ENCODE measurements at places on chromosomes 2 and 18.

DNA sequence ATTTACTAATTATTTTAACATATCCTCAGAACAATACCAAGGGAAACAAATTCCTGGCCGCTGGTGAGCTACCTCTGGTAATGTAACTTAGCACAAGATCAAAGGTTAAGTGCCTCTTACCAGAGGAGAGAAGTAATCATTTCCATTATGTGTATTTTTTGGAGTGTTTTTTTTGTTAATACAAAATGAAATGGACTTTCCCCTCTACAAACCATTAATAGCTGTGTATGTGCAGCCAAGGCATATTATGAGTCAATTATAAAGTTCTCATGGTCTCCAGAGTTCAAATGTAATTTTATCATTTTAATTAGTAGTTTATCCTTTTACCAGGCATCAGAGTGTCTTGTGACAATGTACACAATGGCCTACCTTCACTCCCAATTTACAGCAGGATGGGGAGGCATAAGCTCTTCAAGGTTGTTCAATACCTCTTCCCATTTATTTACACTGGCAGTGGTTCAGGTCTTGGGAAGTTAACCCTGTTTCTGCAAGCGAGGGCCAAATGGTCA is 242.2 kb downstream of the TGIF1 start:
- H3K36me3 ChIP-seq: no peaks in the 10 kb centered on the region
- H3K4me1 ChIP-seq: no peaks in the 10 kb centered on the region
- H3K4me3 ChIP-seq: no peak overlapping the region

GRCh38 chr2:235098736-235099494 is 147.1 kb downstream of the SH3BP4 start:
- DNase-seq: no peak
- H3K4me3 ChIP-seq: no peak overlapping the region
- H3K27ac ChIP-seq: no peak overlapping the region
- H3K4me1 ChIP-seq: peaks cover 35% of the 10 kb centered on the region

GRCh38 chr18:45664824-45665763 is 49.8 kb downstream of the SLC14A2 start:
- peak; percentile 68 for DNase-seq
- no peaks in the 10 kb centered on the region for H3K27me3 ChIP-seq
- H3K27ac ChIP-seq: peak overlapping the region; percentile 93
- peaks cover 22% of the 10 kb centered on the region for H3K4me1 ChIP-seq

GRCh38 chr18:5137261-5137660 is 59.8 kb downstream of the AKAIN1 start:
- no peak overlapping the region for H3K27ac ChIP-seq
- no peak for DNase-seq
- no peaks in the 10 kb centered on the region for H3K27me3 ChIP-seq
- H3K4me1 ChIP-seq: no peaks in the 10 kb centered on the region

DNA sequence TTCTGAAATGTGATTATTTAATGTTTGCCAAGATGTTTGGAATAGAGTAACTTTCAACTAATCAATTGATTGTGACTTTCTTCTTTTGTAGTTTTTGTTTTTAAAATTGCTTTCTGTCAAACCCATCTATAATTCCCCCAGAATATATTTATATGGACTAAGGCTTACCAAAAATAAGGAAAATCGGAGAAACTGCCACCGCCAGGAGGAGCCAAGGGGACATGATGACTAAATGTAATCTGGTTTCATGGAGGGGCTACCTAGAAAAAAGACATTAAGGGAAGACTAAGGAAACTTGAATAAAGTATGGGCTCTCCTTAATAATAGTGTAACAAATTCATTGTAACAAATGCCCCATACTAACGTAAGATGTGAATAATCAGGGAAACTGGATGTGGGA is 19.5 kb downstream of the BOLA3 start:
- no peak for DNase-seq
- no peak overlapping the region for H3K27ac ChIP-seq
- H3K27me3 ChIP-seq: peaks cover 2% of the 10 kb centered on the region
- no peak overlapping the region for H3K4me3 ChIP-seq
- H3K4me1 ChIP-seq: no peaks in the 10 kb centered on the region

- peaks cover 22% of the 10 kb centered on the region for H3K4me1 ChIP-seq
- H3K27me3 ChIP-seq: peaks cover 1% of the 10 kb centered on the region
- H3K36me3 ChIP-seq: no peaks in the 10 kb centered on the region
- DNase-seq: no peak
These were observed 40.4 kb downstream of the EN1 start for GRCh38 chr2:118806797-118807667.

GRCh38 chr18:74438091-74438490 is 19.0 kb downstream of the DIPK1C start:
- peaks cover 1% of the 10 kb centered on the region for H3K27me3 ChIP-seq
- H3K4me3 ChIP-seq: no peak overlapping the region
- no peak for DNase-seq
- H3K4me1 ChIP-seq: peaks cover 8% of the 10 kb centered on the region
- no peaks in the 10 kb centered on the region for H3K36me3 ChIP-seq
